ENCODE measurements at places on chromosomes 11 and 22. TPM values are rescaled to one million over a fixed set of nuclear protein-coding genes. Genes with fewer than 3 reads are reported as not detected.
A peak's percentile ranks its signal among the peaks of the same experiment; 100 is the strongest.

The VSIG10L2 gene
- not detected for total RNA-seq

The ALDH3B1 gene
- 17.7 TPM for total RNA-seq

The NUP50 gene
- total RNA-seq: 71.9 TPM

The ADAMTS15 gene
- total RNA-seq: 9.9 TPM

The FADD gene
- 36.6 TPM for total RNA-seq

The CCND1 gene
- 59.7 TPM for total RNA-seq

The SMTNL1 gene
- not detected for total RNA-seq

The MAPK8IP2 gene
- 1.4 TPM for total RNA-seq

The CNGA4 gene
- total RNA-seq: 0.12 TPM

- H3K4me1 ChIP-seq: peaks cover 27% of the 10 kb centered on the region
- peaks cover 19% of the 10 kb centered on the region for H3K36me3 ChIP-seq
- H3K27me3 ChIP-seq: no peaks in the 10 kb centered on the region
- H3K4me3 ChIP-seq: no peak overlapping the region
- no peak for DNase-seq
Observed at GRCh38 chr11:65579291-65579690, 3.4 kb downstream of the EHBP1L1 start.

GRCh38 chr11:113728814-113729213 is 22.7 kb upstream of the TMPRSS5 start:
- H3K4me1 ChIP-seq: no peaks in the 10 kb centered on the region
- no peaks in the 10 kb centered on the region for H3K27me3 ChIP-seq
- no peaks in the 10 kb centered on the region for H3K36me3 ChIP-seq
- DNase-seq: no peak

DNA sequence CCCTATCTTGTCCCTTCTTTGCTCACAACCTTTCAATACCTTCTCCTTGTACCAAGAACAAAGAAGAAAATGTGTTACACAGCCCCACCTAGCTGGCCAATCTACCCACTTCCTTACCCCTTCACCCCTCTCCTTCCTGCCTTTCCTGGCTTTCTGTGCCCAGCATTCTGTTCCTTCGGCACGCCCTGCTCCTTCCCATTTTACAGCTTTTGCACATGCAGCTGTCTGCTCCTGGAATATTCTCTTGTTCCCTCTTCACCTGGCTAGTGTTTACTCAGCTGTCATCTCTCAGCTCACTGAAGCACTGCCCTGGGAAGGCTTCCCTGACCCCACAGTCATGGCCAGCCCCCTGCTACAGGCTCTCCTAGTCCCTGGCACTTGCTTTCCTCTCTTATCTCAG is 30.7 kb downstream of the SERPINH1 start:
- no peaks in the 10 kb centered on the region for H3K27me3 ChIP-seq
- H3K27ac ChIP-seq: no peak overlapping the region
- no peaks in the 10 kb centered on the region for H3K4me1 ChIP-seq
- peak; percentile 61 for DNase-seq

DNA sequence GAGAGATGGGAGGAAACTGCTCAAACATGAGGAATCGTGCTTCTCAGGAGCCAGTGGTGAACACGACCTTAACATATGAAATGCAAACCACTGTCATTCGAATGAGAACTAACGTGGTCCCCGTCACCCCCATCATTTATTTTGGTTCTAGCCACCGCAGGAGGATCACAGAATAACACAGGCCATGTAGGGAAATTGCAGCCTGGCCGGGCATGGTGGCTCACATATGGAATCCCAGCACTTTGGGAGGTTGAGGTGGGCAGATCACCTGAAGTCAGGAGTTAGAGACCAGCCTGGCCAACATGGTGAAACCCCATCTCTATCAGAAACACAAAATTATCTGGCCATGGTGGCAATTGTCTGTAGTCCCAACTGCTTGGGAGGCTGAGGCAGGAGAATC is 27.1 kb downstream of the KRTAP5-5 start:
- H3K36me3 ChIP-seq: no peaks in the 10 kb centered on the region
- no peak for DNase-seq
- H3K27ac ChIP-seq: no peak overlapping the region
- H3K4me1 ChIP-seq: no peaks in the 10 kb centered on the region

- no peaks in the 10 kb centered on the region for H3K36me3 ChIP-seq
- no peaks in the 10 kb centered on the region for H3K27me3 ChIP-seq
Observed at GRCh38 chr22:44380756-44381486, 68.2 kb upstream of the SHISAL1 start.

DNA sequence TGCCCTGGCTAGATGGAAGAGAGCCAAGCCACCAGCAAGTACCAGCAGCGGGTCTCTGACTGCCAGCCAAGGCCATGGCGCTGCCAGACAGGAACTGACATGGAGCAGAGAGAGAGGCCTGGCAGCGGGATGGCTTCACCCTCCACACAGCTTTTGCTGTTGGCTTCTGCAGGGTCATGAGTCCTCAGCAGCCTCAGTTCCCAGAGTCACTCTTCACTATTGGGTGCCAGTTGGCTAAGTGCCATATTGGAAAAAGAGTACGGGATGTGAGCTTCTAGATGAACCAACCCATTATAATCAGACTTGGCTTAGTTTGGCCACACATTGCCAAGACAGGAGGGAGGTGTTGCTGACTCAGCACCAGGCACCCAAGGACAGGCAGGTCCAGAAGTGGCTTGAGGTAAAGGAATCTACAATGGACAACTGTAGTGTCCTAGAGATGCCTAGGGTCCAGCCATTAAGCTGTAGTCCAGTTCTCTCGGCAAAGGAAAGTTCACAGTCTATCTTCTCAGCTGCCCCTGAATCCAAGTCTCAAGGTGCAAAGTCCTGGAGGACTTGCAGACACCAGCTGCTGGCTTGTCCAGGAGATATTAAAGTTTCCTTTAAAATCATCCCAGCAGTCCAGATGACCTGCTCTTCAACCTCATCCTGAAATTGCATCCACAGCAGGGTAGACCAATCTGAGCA is 40.7 kb upstream of the POU2AF1 start:
- H3K4me3 ChIP-seq: no peak overlapping the region
- H3K27me3 ChIP-seq: no peaks in the 10 kb centered on the region

GRCh38 chr22:28978158-28978557 is 83.5 kb downstream of the C22orf31 start:
- H3K4me3 ChIP-seq: no peak overlapping the region
- no peak overlapping the region for H3K27ac ChIP-seq
- H3K27me3 ChIP-seq: no peaks in the 10 kb centered on the region
- H3K4me1 ChIP-seq: no peaks in the 10 kb centered on the region
- H3K36me3 ChIP-seq: no peaks in the 10 kb centered on the region

DNA sequence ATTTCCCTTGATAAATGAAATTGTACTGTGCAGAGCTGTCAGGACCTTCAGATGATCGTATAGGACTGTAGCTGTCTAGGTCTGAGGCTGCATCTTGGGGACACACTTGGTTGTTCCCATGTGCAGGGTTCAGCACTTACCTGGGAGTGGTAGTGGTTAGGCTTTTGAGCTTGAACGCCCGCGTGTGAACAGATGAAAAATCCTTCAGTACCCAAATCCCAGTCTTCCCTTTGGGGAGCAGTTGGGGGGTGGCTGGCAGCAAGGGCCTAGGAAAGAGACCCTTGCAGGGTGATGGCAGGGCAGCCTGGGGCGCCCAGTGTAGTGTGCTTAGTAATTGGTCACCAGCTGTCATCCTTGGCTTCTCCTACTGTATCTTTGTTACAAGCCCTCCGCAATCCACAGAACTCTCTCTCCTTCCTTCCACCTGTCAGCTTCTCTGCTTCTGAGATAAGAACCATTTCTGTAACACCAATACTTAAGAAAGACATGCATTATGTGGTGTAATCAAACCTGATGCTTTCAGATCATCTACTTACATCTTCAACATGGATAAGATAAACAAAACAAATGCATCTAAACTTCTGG is 64.6 kb downstream of the MORC2 start:
- H3K4me3 ChIP-seq: no peak overlapping the region
- no peak overlapping the region for H3K27ac ChIP-seq
- no peaks in the 10 kb centered on the region for H3K27me3 ChIP-seq
- no peaks in the 10 kb centered on the region for H3K4me1 ChIP-seq
- no peak for DNase-seq

DNA sequence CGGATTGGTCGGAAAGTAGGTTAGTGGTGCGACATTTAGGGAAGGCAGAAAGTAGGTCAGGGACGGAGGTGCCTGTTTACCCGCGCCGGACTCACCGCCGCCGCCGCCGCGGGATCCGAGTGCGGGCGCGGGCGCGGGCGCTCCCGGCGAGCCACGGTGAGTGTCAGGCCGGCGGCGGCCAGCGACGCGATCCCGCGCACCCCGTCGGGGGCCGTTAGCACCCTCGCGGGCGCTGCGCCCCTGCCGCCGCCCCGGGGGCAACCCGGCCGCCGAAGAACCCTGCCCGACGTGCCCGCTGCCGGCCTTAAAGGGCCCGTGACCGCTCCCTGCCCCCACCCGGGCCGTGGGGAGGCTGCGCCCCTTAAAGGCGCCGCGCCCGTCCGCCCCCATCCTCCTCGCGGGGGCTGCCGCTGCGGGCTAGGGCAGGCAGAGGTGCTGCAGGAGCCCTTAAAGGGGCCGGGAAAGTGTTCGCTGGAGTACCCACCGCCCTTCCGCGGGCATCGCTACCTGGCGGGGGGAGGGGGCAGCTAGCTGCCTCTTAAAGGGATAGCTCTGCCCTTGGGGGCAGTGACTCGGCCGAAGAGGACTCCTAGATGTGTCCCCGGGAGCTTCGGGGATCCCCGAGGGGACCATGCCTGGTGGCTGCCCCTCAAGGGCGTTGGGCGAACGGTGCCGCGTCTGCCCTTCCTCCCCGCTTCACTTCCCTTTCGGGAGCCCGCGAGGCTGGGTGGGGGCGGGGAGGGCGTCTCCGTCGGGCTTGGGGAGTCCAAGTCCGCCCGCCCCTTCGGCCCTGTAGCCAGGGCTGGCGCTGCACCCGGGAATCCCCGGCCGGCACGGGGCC is at the start of gene BMAL1:
Gene BMAL1 (plus strand): TSS at position 23 of the 841 bp plus-strand sequence. CDS start 76,519 bp downstream, outside the sequence.
- H3K27me3 ChIP-seq: no peaks in the 10 kb centered on the region
- peak; percentile 76 for DNase-seq
- peak within 1 kb of the TSS; percentile 83 for H3K27ac ChIP-seq
- H3K4me1 ChIP-seq: peaks cover 11% of the 10 kb centered on the region
- no peaks in the 10 kb centered on the region for H3K36me3 ChIP-seq

DNA sequence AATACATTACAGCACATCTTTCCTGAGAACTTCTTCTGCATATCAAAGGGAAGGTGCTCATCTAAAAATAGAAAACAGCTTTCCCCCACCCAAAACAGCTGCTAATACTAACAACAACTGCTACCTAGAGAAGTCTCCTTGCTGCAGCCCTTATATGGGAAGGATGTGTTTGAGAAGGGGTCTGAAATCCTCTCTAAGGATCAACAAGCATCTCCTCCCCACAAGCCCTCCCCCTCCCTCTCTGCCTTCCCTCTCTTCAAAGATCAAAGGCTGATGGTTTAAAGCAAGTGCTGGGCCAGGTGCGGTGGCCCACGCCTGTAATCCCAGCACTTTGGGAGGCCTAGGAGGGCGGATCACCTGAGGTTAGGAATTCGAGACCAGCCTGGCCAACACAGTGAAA is 33.5 kb downstream of the SCUBE2 start:
- no peak overlapping the region for H3K27ac ChIP-seq
- no peaks in the 10 kb centered on the region for H3K4me1 ChIP-seq
- H3K27me3 ChIP-seq: no peaks in the 10 kb centered on the region
- DNase-seq: no peak
- no peak overlapping the region for H3K4me3 ChIP-seq

DNA sequence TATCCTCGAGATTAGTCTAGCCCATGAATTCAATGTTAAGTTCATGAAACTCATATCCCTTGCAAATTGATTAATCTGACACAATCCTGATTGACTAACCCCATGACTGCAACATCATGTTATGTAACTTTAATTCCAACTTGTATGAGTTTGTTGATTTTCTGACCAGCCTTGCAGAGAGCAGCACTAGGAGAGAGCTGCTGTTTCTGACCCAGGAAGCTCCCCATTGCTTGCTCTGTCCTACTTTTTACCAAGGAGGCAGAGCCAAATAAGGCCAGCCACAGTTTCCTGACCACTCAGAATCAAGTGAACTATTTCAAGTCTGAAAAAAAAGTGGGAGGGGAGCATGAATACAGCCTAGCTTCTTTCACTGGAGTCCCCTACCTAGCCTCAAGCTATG is 13.2 kb downstream of the MPZL3 start:
- H3K4me1 ChIP-seq: peaks cover 10% of the 10 kb centered on the region
- peak overlapping the region; percentile 55 for H3K27ac ChIP-seq
- H3K36me3 ChIP-seq: no peaks in the 10 kb centered on the region
- H3K4me3 ChIP-seq: no peak overlapping the region
- no peaks in the 10 kb centered on the region for H3K27me3 ChIP-seq
- DNase-seq: no peak

Data from colonic mucosa (tissue), 4 donors.